ENCODE measurements at places on chromosomes 13 and 19.

DNA sequence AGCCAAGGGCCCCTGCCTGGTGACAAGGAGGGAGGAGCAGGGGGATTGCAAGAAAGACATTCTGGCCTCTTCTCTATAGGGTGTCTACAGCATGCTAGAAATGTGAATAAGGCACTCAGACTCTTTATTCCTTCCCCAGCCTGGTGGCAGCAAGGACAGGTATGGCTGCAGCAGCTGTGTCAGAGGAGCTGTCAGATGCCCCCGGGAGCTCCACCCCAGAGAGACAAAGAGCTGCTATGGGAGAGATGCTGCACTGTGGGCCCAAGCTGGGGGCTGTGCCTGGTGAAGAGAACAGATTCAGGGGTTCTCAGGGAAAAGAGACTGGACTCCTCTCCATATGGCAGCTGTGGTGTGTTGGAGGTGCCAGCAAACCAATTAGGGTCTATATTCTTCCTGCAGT lies 1063.3 kb downstream of the OLFM4 start:
- no peak for DNase-seq

DNA sequence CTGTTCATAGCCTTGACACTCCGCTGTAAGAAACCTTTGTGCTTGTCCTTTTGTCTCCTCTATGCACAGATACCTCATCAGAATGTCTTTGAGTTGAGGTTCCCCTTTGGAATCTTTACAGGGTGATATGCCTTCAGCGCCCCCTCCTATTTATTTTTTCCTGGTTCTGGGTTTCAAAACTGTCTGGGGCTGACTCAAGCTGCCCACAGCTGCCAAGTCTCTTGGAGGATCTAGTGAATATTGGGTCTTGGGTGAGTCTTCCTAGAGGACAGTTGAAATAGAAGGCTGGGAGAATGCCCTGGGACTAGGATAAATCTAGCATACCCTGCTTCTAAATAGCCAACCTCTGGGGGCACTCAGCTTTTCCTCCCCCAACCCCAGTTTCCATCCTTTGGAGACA lies 930 bp downstream of the ZNF136 start:
- DNase-seq: no peak

DNA sequence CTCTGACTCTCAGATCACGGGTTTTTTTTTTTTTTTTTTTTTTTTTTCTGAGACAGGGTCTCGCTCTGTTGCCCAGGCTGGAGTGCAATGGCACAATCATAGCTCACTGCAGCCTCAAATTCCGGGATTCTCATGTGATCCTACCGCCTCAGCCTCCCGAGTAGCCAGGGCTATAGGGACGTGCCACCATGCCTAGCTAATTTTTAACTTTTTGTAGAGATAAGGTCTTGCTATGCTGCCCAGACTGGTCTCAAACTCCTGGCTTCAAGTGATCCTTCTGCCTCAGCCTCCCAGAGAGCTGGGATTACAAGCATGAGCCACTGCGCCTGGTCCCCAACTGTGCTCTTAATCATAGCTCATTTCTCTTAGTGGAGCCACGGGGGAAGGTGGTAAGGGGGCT lies 4.6 kb upstream of the GRAMD1A start:
- DNase-seq: no peak

DNA sequence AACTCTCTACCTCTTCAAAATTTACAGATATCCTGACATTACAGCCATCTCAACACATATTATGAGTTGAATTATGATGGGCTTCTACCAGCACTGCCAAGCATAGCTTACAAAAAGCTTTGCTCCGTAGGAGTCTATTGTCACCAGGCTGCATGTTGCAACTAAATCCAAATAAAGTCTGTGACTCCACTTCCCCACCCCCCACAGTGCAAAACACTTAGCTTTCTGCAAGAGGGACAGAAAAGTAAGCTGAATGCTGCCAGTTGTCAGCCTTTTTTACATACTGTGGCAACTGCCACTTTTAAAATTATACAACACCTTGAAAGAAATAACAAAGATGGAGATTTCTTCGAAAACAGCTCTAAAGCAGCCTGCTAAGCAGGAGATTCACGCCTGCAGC lies 189.1 kb downstream of the FGF14 start:
- DNase-seq: peak; percentile 93

- no peak for DNase-seq
Observed at GRCh38 chr19:33706631-33707030, 84.9 kb downstream of the CHST8 start.

DNA sequence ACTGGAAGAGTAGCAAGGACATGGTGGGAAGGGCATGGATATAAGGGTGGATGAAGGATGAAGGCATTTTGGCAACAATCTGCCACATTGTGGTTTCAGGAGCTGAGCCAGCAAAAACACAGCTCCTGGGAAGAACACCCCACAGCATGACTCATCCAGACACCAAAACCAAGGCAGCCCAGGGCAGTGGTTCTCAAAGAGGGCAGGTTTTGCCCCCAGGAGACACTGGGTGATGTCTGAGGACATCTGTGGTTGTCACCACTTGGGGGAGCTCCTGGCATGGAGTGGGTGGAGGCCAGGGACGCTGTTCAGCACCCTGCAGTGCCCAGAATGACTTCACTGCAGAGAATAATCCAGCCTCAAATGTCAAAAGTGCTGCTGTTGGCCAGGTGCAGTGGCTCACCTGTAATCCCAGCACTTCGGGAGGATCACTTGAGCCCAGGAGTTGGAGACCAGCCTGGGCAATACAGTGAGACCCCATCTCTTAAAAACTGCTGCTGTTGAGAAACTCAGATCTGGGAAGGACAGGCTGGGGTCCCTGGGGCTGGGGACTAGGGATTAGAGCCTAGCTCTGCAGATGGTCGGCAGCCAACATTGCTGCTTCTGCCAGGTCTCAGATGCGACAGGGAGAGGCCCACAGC lies 16.1 kb downstream of the ZFR2 start:
- DNase-seq: peak; percentile 35

- no peak for DNase-seq
Observed at GRCh38 chr13:106990594-106990993, 422.7 kb upstream of the ARGLU1 start.

GRCh38 chr13:109818886-109819285 lies 32.5 kb upstream of the IRS2 start:
- DNase-seq: peak; percentile 51

DNA sequence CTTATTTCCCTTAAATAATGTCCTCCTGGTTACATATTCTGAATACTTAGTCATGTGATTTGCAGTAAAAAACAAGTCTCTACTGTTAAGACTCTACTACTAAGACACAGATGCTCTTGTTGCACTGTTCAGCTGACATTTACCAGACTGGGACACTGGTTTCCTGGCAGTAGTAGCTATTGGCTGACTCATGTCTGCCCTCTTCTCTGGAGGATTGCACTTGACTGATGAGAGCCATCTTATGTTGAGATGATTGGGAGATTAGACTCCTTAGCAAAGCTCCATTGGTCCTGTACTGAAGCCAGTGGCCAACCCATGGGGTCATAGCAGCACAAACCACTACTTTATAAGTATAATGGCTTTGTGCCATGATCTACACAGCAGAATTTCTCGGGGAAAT lies 1672.6 kb upstream of the PCDH20 start:
- DNase-seq: no peak

DNA sequence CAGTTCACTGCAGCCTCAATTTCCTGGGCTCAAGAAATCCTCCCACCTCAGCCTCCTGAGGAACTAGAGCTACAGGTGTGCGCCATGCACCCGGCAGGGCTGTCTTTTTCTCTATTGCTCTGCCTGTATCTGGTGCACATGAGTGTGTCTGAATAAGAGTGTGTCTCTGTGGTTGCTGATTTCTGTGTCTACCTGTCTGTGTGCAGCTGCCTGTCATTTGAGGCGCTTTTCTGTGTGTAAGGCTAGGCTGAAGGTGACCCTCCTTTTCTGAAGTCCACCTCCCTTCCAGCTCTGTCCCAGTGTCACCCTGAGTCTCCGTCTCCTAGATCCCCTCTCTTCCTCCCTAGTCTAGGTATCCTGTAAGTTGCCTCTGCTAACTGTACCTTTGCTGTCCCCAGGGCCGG lies 1.5 kb upstream of the PRR12 start:
- no peak for DNase-seq

- peak; percentile 66 for DNase-seq
Observed at GRCh38 chr13:41222259-41222852, 28.0 kb upstream of the KBTBD7 start.

GRCh38 chr13:108435393-108436149 lies 166.1 kb downstream of the TNFSF13B start:
- DNase-seq: no peak

DNA sequence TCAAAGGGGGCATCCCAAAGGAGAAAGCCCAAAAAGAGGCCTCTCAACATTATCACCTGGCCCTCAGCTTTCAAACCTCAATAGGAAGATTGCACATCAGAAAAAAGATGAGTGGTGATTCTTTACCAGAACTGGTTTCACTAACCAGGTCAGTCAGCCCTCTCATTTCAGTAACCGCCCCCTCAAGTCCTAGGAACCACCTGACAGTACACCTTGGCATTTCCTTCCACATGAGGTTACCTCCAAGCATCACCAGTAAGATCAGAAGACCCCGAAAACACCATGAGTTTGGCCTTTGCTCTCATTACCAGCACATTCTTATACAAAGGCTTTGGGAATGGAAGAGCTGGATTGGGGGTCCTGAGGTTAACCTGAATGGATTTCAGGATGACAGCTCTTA lies 200.5 kb downstream of the SUCLA2 start:
- no peak for DNase-seq

DNA sequence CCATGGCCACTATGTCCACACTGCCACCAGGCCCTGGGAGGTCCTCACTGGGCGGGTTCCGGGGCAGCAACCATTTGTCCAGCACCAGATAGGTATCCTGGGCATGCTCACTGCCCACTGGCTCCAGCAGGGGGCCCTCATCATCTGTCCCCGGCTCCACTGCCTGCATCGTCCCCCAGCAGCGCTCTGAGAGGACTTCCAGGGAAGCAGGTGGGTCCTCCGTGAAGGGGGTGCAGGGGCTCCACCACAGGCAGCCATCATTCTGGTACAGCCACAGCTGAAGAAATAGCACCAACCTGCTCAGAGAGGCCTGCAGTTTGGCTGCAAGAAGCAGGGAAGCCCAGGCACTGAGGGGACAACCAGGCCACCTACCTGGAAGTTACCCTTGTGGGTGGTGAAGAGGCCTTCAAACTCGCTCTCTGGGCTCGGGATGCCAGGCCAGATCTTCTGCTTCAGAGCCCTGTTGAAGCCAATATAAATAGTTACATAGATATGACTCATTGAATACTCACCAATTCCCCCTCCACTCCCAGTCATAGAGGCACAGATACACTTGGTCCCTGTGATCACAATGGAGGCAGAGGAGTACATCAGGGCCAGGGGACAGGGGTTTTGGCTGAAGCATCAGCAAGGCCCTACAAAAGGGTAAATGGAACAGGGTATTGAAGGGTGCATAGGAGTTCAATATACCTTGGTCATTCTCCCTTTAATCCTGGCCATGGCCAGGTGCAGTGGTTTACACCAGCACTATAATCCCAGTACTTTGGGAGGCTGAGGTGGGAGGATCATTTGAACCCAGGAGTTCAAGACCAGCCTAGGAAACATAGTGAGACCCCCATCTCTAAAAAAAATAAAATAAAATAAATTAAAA lies 4.1 kb downstream of the SWSAP1 start:
- DNase-seq: peak; percentile 64

DNA sequence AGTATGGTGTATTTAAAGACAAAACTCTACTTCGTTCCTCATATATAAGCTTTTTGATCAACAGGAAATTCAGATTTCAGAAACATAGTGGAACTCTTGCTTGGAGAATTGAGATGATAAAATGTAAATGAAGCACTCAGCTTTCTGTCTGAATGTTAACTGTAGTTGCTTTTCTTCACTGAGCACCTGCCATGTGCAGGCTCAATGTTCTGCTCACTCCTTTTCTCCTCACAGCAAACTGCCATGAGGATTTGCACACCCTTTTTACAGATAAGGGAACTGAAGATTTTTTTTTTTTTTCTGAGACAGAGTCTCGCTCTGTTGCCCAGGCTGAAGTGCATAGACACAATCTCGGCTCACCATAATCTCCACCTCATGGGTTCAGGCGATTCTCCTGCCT lies 28.0 kb upstream of the FOXO1 start:
- no peak for DNase-seq

- no peak for DNase-seq
Observed at GRCh38 chr13:110402299-110403069, 95.4 kb downstream of the COL4A2 start.

- no peak for DNase-seq
Observed at GRCh38 chr13:42474954-42475353, 99.0 kb upstream of the TNFSF11 start.

DNA sequence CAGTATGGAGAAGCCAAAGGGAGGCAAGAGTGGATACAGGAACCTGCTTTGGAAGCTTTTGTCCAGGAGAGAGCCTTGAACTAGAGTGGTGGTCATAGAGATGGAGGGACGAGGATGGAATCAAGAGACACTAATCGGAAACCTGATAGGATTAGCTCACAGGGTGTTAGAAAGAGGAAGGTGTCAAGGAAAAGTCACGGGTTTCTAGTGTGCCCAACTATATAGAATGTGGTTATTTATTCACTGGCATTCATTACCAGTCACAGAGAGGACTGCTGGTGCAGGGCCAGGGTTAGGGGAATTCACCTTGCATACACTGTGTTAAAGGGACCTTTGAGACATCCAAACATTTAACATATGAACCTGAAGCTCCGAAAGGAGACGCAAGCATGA lies 43.4 kb upstream of the URAD start:
- no peak for DNase-seq

- DNase-seq: peak; percentile 36
Observed at GRCh38 chr19:42066075-42066754, 3.8 kb downstream of the GRIK5 start.

DNA sequence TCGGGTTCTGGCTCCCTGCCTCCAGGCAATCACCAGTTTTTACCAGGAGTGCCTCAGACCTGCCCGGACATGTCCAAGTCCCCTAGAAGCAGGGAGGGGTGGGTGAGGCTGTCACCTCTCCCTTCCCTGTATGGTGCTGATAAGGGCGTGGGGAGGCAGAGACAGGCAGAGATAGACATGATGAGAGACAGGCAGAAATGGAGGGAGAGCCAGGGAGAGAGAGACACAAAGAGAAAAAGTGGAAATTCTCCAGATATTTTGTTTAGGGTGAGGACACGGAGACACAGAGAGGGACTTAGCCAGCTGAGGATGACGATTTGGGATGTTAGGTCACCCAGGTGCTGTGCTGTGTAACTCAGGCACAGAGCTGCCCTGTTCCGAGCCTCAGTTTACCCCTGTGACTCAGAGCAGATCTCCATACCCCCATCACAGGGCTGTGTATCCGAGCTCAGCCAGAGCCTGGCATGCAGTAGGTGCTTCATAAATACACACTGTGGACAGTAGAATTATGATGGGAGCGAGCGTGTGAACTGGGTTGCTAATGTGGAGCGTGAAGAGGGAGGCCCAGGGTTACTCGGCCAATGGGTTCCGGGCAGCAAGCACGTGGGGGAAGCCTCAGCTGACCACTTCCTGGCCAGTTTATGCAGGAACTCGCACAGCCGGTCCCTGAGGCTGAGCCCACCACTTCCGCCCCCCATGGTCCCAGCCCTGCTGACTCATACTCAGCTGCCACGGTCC lies 11.9 kb upstream of the GDF15 start:
- DNase-seq: peak; percentile 86

- peak; percentile 73 for DNase-seq
Observed at GRCh38 chr13:112443995-112444311, 67.8 kb downstream of the SPACA7 start.

Measured in A673 (cell line).